Cerebellum (tissue), 4 donors: ENCODE measurements at places on chromosomes 13 and 19. TPM values are rescaled to one million over a fixed set of nuclear protein-coding genes. Genes with fewer than 3 reads are reported as not detected.

DNA sequence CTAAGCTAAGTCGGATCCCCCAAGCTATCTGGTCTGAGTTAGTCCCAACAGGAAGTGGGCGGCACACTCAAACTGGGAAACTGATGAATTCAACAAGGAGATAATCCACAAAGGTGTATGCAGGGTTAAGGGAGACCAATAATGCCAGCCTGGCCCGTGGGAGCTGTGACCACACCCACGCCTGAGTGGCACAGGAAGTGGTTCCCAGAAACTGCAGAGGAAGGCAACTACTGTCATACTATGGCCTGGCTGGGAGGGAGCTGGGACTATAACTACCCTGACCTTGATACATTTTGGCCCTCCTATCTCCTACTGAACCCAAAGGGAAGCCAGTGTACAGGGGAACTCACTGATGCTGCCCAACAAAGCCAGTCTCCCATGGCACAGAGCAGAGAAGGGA, 85.5 kb upstream of the TDRD3 start:
- DNase-seq: no peak

DNA sequence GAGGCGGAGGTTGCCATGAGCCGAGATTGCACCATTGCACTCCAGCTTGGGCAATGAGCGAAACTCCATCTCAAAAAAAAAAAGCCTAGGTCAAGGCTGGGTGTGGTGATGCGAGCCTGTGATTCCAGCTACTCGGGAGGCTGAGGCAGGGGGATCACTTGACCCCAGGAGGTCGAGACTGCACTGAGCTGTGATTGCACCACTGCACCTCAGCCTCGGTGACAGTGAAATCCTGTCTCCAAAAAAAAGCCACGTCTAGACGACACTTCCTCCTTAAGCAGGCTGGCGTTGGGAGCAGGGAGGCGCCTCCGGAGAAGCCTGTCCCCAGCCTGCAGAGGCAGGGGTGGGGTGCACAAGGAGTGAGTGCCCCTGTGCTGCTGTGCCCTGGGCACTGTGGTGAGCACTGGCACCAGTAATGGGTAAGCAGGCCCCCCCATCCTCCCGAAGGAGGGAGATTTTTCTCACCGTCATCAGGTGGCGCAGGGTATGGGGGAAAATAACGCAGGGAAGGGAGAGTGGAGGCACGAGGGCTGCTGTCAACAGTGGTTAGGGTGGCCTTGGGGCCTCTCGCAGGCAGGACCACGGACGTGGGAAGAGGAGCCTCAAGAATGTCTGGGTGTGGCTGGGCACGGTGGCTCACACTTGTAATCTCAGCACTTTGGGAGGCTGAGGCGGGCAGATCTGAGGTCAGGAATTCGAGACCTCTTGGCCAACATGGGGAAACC, 706 bp downstream of the P2RY11 start:
- no peak for DNase-seq

- DNase-seq: no peak
These were observed 22.6 kb downstream of the CHST8 start for GRCh38 chr19:33644284-33644836.

DNA sequence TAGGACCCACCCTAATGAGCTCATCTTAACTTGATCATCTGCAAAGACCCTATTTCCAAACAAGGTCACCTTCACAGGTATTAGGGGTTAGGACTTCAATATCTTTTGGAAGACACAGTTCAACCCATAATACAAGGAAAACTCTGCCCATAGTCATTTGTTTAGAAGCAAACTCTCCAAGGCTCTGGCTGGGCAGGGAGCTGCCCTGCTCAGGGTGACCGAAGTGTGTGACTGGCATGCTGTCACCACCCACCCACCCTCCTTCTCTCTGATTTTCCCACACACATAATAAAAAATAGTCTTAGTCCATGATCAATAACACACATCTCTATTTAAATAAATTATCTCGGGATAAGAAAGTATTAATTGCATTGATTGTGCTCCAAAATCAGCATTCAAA, 161.1 kb downstream of the KCTD15 start:
- no peak for DNase-seq

GRCh38 chr19:39937094-39937720, 2.8 kb upstream of the FCGBP start:
- no peak for DNase-seq

GRCh38 chr13:79895416-79895815, 414.5 kb downstream of the NDFIP2 start:
- no peak for DNase-seq

Gene KLF1
- total RNA-seq: 0.73 TPM

- no peak for DNase-seq
These were observed 31.7 kb downstream of the SPATA13 start for GRCh38 chr13:24192057-24192810.

DNA sequence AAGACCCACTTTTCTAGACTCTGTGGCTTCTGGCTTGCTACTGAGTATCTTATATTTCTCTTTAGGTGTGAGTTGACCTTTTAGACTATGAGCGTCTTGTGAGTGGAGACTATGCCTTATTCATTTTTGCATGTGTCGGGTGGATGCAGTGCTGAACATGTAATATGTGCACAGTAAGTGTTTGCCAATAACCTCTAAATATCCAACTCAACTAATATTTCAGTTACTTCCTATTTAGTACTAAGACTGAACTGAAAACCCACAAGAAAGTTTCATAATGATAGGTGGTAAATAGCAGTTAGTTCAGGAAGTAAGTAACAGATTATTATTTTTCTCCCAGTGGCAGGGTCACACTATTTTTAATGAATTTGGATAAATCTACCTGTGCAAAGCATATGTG, 269.3 kb downstream of the KCNRG start:
- DNase-seq: no peak

GRCh38 chr19:16595097-16595496, 22.9 kb upstream of the SLC35E1 start:
- no peak for DNase-seq

- DNase-seq: no peak
These were observed 161.1 kb upstream of the ATXN8OS start for GRCh38 chr13:69946511-69946910.

DNA sequence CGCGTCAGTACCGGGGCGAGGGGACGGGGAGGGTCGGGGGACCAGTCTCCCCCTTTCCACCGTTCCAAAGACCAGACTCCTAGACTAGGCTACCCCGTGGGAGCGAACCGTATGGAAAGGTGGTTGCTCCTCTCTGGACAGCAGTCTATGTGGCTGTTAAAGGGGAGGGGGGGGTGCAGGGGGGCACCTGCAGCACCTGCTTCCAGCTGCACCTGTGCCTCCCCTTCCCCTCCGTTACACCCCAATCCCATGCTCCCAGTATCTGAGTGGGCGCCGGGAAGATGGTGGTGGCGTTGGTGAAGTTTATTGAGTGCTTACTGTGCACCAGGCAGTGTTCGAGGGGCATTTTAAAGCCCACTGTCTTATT, 557 bp downstream of the ZNF524 start:
- no peak for DNase-seq

DNA sequence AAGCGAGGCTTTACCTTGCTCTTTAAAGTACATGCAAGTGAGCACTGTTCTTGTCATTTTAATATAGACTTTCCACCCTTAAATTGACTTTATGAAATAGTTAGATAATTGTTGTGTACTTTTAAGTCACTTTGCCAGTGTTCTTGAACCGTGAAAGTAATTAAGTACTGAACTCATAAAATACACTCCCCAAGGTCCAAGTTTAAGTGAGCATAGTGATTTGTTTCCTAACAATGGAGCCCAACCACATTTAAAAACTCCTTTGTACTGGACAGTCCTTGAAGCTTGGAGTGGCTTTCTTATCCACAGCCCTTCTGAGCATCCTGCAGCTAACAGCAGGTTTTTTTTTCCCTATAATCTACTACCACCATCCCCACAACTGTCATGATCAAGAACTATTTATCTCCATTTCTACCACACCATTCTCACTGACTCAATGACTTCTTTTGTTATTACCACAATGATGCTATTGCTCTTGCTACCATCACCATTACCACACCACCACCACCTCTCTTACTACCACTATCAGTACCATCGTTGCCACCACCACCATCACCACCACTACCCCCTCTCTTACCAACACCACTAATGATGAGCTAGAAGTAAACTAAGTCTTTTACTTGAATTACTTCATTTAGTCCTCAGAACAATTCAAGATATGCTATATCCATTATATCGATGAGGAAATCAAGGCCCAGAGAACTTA, 452.6 kb downstream of the DIAPH3 start:
- DNase-seq: no peak

Gene SHANK1
- total RNA-seq: 19.3 TPM

Gene ZNF175
- 9.0 TPM for total RNA-seq
